Breast epithelium (tissue), 4 donors: ENCODE measurements at places on chromosomes 12 and 14. TPM values are rescaled to one million over a fixed set of nuclear protein-coding genes. Genes with fewer than 3 reads are reported as not detected.

GRCh38 chr14:23827100-23827892, 126.3 kb upstream of the DHRS4 start:
- DNase-seq, result no peak

- no peak for DNase-seq
Observed at GRCh38 chr12:113649256-113649830, 177.7 kb upstream of the LHX5 start.

- DNase-seq, result no peak
Observed at GRCh38 chr12:115166698-115167315, 482.8 kb upstream of the TBX3 start.

- DNase-seq, result no peak
Observed at GRCh38 chr14:95222151-95222631, 64.9 kb upstream of the DICER1 start.

GRCh38 chr12:47839214-47839876, 19.6 kb upstream of the HDAC7 start:
- no peak for DNase-seq

- no peak for DNase-seq
Observed at GRCh38 chr14:82328442-82328841, 794.8 kb upstream of the SEL1L start.

DNA sequence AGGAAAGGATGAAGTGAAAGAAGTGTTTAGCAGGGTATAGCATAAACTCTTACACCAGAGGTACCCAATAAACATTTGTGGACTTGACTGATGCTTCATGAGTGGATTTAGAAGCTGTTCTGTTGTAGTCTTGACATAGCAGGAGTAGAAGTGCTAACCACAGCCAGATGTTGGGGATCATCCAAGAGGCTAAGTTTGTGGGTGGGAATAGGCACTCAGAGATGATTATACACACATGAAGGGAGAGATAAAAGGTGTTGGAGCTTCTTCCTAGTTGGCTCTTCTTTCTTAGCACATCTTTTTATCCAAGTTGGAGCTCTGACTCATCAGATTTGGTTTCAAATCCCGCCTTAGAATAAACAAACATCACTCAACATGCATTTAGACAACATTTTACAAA, 166.7 kb upstream of the E2F7 start:
- no peak for DNase-seq

GRCh38 chr14:64755781-64756221, 51.6 kb downstream of the PLEKHG3 start:
- no peak for DNase-seq

DNA sequence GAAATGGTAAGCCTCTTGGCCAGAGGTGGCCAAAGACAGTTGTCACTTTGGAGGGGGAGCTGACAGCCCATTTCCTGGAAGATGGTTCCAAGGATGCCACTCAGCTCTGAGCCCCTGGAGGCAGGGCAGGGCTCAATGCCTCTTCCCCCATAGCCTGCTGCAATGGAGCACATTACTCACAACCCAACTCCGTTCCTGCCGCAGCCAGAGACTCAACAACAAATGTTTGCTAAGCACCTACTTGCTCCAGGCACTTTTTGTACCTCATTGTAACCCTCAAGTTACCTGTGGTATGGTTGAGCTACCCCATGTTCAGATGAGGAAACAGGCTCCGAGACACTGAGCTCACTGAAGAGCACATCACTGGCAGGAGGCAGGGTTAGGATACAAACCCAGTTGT, 19.5 kb downstream of the IRF2BPL start:
- peak; percentile 48 for DNase-seq

DNA sequence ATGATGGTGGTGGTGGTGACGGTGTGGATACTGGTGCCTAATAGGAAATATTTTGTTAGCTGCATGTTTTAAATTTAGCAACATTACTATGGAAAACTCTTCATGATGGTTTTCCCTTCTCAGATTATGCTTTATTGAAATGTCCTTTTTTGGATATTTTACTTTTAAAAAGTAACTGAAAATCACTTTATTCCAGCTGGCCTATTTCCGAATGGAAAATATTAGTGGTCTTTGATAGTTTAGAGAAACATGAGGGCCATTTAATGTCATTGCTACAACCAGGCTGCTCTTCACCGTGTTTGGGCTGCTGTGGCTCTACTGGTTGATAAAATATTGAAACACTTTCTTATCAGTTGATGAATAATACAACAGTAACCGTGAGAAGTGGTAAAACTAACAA, 64.2 kb downstream of the PELI2 start:
- DNase-seq, result no peak

DNA sequence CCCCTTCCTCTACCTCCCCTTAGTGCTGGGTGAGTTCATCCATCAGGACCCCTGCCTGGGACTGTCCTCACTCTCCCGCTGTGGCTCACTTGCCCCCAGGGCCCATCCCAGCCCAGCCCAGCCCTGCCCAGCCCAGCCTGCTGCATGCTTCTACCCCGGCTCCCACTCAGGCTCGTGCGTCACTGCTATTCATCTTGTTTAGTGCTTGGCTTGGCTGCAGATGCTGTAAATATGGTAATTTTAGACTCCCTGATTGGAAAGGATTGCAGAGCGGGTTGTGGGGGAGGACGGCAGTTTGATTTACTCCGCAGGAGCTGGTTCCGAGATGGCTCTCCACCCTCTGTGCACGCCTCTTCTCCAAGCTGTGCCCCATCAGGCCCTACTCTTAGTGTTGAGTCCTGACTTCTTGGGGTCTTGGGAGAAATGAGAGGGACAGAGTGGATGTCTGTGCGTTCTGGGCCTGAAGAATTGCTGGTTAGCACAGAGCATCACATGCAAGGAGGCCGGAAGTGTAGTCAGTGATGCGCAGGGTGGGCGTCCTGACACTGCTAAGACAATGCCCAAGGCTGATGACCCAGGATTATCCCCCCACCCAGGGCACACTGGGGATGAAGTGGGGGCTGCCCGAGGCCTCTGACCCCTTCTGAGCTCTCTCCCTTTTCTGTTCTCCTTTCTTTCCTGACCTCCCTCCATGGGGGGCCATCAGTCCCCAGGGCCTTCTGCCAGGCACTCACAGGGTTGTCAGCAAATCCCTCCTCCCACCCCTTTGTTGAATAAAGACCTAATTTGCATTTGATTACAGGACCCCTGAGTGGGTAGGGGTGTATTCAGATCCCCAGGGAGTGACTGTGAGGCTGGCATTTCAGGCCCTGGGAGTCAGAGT, 244.4 kb downstream of the ZFP36L1 start:
- peak; percentile 83 for DNase-seq

DNA sequence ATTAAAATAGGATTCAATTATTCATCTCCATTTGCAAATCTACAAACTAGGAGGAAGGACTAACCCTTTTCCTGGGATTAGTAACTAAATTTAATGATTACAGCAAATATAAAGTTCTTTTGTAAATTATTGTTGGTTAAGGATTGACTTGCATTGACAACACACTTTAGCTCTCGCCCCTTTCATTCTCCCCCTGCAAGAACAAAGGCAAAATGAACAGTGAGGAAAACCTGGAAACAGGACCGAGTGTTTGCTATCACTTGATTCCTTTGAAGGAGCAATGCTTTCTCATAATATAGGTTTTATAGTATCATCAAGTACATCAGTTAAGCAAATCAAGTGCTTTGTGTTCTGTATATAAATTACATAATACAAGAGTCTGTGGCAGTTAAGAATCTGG, 7.4 kb upstream of the COX16 start:
- no peak for DNase-seq

DNA sequence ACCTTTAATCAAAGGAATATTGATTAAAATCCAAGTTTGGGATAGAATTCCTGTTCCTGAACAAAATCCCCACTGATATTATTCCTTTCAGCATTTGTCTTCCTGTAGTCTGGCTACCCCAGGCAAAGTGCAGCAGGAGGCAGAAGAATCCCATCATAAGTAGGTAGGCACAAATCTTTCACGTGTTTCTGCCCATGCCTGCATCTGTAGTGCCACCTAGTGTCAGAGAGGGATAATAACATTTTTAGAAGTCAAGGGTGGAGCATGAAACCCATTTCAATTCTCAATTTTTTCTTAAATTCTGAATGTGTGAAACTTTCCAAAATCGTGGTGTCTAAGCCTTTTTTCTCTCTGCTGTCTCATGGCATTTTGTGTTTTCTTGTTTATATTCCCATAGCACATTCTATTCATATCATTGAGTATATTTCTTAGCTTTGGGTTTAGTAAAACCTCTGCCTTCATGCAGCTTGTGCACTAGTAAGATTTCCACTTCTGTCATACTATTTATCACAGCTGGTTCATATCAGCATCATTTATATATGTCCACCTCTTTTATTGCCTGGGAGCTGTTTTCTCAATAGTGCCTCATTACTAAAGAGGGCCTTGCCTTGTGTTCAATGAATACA, 47.8 kb upstream of the RERG start:
- no peak for DNase-seq

GRCh38 chr12:6185961-6186827, 14.0 kb upstream of the CD9 start:
- DNase-seq, result no peak

CCDC196 gene
- total RNA-seq, result not detected

CHD8 gene
- total RNA-seq, result 81.4 TPM

C12orf54 gene
- total RNA-seq, result not detected

C12orf50 gene
- total RNA-seq, result not detected

CMKLR1 gene
- total RNA-seq, result 4.9 TPM

SPX gene
- 1.3 TPM for total RNA-seq

SLC6A15 gene
- total RNA-seq, result not detected

VRTN gene
- total RNA-seq, result not detected

TROAP gene
- total RNA-seq, result 0.66 TPM
